ENCODE measurements at places on chromosomes 3 and 15.

GRCh38 chr3:71104556-71104955 lies 479.0 kb downstream of the FOXP1 start:
- no peak for DNase-seq

DNA sequence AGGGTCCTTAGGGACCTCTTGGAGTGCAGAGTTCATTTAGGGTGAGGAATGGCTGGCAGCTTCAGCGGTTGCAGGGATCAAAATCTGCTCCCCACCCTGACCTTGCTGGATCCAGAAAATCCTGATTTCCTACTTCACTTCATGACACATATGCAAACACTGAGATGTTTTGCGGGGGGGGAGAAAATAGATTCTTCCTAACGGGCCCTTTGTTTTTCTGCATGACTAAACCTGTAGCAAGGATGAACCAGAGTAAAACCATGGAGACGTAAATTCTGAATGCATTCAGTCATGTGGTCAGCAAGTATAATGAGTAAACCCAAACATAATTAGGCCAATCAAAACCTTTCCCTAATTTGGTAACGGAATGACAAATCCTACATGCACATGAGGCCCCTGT lies 20.0 kb upstream of the RBP1 start:
- no peak for DNase-seq

- no peak for DNase-seq
Measured at GRCh38 chr3:34504366-34504765, 705.9 kb downstream of the PDCD6IP start.

GRCh38 chr3:27633224-27633545 lies 88.9 kb downstream of the EOMES start:
- no peak for DNase-seq

- DNase-seq = no peak
Measured at GRCh38 chr3:46565607-46566039, 479 bp downstream of the LRRC2 start.

Data from RWPE2 (cell line).